G401 (cell line): ENCODE measurements at places on chromosomes 2 and 18. TPM values are rescaled to one million over a fixed set of nuclear protein-coding genes. Genes with fewer than 3 reads are reported as not detected.

Gene TMEM247
- total RNA-seq: not detected in 2 replicates

Gene AKAIN1
- not detected in 2 replicates for total RNA-seq

Gene NMUR1
- not detected in 2 replicates for total RNA-seq

DNA sequence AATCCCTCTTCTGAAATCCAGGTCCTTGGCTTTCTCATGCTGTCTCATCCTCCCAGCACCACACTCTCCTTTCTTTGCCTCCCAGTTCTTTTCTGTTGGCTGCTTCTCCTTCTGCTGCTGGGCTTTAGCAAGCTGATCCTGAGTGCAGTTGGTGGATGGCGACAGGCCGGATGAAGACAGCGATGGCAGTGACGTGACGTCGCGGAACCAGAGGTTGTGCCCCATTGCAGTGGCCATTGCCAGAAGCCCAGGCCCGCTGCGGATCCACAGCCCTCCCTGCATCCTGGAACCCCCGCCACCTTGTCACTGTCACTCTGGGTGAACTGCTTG is 75.2 kb downstream of the EIPR1 start:
- no peak for DNase-seq

DNA sequence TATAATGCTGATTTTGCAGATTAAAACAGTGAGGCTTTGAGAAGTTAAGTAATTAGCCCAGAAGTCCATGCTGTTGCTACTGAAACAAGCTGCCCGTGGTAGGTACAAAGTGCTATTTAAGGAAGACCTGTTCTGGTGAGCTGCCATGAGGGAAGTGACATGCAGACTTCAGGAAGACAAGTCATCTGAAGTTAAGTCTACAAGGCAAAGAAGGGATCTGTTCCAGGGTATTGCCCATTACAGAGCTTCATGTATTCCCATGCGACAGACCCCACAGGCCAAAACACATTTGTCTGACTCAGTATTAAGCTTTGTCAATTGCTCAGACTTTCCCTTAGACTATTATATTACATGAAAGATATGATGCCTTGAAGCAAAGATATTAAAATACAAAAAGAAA is 520.8 kb downstream of the FBXO15 start:
- DNase-seq: no peak

- no peak for DNase-seq
Measured at GRCh38 chr2:117738991-117739839, 75.3 kb upstream of the DDX18 start.

DNA sequence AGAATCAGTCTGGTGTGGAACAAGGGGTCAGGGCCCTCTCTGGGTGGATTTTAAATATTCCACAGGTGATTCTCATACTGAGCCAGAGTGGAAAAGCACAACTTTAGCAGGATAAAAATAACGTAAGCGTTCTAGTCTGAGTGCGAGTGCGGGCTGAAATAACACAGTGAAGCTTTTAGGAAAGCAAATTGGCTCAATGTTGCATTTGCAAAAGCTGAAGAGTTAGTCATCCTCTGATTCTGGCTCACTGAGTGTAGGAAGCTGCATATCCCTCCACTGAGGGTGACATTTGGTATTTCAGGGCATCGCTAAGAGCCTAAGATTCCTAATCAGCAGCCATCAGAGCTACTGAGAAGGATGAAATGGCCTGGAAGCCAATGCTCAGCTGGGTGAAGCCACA is 134.7 kb downstream of the RIF1 start:
- no peak for DNase-seq

DNA sequence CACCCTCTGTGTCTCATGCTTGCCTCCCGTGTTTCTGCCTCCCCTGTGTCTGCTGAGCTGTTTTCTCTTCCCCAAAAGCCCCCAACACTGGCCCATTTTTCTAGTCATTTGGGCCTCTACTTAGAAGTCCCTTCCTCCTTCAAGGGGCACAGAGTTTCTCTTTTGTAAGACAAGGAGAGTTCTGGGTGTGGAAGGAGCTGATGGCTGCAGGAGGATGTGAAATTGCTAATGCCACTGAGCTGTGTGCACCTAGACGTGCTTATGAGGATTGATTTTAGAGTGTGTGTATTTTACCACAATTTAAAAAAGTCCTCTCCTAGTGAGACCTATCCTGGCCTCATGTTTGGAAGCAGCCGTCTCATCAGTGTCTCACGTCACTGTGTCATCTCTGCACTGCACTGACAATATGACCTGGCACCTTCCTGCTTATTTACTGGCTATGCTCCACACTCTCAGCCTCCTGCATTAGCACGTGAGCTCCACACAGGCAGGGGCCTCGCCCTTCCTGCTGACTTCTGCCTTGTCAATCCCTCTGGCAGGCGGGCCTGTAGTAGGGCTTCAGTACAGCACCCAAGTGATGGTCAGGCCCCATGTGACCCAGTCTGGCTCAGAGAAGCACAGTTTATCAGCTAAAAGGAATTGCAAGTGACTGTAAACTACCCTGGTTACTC is 8.0 kb upstream of the MBP start:
- DNase-seq: no peak

DNA sequence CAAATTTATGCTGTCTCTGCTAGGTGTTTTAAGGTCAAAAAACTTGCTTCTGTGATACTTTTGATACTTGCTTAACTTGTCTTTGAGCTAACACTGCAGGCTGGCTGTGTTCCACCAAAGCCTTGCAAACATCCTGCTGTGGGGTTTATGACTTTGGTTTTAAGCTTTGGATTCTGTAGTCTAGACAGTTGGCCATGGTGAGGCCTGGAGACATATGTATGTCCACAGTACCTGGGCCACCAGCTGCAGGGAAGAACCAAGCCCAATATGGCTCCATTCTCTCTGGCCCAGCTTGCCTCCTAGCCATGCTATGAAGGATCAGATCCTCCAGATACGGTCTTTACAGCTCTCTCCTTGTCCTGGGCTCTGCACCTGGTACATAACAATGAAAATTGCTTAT is 113.9 kb downstream of the INO80D start:
- DNase-seq: no peak
